Stimulated activated CD8-positive, alpha-beta memory T cell treated with anti-CD3 and anti-CD28 coated beads, Interleukin-4, amount 100 ng/mL, for 4 hours (primary cell): ENCODE measurements at places on chromosomes 1 and 21.

DNA sequence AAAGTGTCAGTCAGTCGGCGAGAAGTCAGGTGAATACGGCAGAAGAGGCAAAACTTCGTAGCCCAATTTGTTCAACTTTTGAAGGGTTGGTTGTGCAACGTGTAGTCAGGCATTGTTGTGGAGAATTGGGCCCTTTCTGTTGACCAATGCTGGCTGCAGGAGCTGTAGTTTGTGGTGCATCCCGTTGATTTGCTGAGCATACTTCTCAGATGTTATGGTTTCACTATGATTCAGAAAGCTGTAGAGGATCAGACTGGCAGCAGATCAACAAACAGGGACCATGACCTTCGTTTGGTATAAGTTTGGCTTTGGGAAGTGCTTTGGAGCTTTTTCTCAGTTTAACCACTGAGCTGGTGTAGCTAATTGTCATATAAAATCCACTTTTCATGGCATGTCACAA lies 190.2 kb upstream of the ADAMTS5 start:
- no peak for DNase-seq

DNA sequence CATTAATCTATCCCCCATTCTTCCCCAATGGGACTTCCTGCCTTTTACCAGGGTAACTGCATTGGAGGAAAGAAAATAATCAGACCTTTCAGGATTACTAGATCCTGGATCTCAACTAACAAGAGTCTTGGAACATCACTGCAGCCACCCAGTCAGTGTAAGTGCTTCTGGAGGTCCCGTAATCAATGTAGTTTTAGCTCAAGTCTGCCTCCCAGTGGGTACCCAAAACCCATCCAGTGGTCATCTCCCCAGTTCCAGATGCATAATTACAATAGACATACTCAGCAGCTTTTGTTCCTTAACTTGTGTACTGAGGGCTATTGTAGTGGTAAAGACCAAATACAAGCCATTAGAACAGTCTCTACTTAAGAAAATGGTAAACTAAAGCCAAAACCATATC lies 319.1 kb downstream of the GPATCH2 start:
- no peak for DNase-seq

GRCh38 chr1:102071451-102071850 lies 74.7 kb upstream of the OLFM3 start:
- no peak for DNase-seq

DNA sequence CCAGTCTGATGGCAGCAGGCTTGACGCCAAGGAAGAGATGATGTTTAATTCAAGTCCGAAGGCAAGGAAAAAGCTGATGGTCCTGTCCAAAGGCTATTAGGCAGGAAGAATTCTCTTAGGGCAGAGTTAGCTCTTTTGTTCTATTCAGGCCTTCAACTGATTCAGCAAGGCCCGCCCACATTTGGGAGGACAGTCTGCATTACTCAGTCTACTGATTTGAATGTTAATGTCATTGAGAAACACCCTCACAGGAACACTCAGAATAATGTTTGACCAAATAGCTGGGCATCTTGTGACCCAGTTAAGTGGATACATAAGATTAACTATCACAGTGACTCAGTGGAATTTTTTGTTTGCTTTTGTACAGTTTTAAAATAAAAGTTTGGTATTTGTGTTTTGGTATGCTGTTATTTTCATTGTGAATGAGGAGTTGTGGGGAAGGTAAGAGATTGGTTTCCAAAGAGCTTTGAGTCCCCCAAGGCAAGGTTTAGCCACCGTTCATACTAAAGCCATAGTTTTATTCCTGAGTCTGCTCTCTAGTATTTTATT lies 1.7 kb upstream of the ZNF691 start:
- DNase-seq, result no peak

- no peak for DNase-seq
Observed at GRCh38 chr1:198901266-198901665, 262.4 kb downstream of the PTPRC start.

- no peak for DNase-seq
Observed at GRCh38 chr1:66489972-66490601, 43.9 kb upstream of the SGIP1 start.

- no peak for DNase-seq
Observed at GRCh38 chr1:210445485-210445884, 116.8 kb downstream of the HHAT start.

DNA sequence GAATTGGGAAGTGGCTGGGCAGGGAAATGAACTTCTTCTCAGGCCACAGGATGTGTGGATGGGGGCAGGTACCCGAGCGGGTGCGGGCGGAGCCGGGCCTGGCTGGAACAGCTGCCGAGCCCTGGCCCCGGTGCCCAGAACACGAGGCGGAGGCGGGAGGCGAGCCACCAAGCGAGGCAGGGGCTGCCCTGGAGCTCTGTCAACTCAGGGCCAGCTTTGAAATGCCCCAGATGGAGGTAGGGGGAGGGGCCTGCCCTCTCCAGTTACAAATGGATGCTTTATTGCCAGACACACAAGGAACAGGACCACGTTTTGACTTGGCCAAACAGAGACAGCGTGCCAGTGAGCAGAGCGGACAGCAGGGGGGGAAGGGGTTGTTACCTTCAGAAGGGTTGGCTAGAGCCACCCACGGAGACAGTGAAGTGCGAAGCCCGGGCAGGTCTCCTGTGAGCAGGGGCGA lies 240.4 kb downstream of the SDCCAG8 start:
- no peak for DNase-seq

- DNase-seq, result no peak
Observed at GRCh38 chr1:203142124-203142523, 14.6 kb downstream of the ADORA1 start.

DNA sequence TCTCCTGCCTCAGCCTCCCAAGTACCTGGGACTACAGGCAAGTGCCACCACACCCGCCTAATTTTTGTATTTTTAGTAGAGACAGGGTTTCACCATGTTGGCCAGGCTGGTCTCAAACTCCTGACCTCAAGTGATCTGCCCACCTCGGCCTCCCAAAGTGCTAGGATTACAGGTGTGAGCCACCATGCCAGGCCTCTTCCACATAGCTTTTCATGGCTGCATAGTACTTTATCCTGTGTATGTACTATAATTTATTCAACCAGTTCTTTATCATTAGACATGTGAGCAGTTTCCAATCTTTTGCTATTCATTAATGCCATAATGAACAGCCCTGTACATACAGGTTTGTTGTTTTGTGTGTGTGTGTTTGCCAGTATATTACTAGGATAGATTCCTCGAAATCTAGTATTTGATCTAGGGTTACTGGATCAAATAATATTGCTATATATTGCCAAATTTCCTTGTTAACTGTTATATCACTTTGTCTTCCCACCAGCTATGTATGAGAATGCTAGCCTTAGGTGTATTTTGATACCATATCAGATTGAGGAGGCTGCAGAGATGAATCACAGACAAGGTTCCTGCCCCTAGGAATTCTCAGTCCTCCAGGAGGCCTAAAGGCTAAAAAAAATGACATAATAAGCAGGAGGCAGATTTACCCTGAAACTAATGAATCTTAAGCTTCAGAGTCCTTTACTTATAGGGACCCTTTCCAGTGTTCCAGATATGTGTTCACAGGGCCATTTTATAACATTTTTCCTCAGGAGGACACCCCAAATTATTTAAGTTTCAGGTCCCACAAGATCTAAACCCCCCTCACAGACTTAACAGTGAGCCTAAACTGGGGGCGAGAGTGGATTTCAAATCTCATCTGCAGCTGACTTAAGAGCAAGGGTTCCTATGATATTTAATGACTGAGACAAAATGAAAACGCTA lies 2.1 kb upstream of the PDIK1L start:
- no peak for DNase-seq

DNA sequence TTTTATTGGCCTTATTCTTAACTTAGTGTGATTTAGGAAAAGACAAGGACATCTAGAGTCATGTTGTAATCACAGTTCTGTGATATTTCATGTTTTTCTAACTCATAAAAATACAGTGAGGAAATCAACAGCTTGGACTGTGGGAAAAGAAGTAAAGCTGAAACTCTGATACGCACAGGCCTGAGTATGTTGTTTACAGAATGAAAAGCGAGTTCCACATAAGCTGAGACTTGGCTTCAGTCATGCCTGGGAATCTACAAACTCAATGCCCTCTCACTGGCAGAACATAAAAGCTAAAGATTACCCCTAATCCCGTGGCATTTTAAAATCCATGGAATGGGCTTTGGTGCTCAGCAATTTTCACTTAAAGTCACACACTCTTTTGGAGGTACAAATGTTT lies 23.6 kb upstream of the ATP5PO start:
- DNase-seq, result no peak

- DNase-seq, result no peak
Observed at GRCh38 chr1:10986525-10986890, 25.9 kb upstream of the TARDBP start.

DNA sequence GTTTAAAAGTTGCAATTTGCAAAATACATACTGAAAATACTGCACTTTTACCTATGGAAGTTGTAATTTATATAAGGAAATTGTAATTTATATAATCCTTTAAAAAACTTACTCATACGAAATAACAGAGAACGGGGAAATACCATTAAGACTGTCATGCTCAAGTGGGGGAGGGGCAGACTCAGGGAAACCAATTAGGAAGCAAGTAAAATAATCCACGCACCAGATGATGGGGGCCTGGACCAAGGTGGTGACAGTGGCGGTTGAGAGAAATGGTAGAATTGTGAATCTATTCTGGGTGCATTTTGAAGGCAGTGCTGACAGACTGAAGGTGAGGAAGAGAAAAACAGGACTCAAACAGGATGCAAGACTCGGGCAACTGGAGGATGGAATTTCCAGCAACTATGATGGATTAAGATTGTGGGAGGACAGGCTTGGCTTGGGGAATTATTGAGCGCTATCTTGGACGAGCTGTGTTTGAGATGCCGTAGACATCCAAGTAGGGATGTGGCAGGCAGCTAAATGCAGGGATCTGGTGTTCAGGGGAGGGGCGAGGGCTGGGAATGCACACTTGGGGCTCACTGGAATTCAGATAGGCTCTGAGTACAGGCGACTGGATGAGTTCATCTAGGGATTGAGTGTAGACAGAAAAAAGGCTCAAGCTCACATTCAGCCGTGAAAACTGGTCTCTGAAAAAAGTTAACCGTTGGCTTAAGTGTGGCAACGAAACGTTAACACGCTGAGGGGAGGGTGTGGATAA lies 977 bp downstream of the LCA5L start:
- DNase-seq, result no peak

DNA sequence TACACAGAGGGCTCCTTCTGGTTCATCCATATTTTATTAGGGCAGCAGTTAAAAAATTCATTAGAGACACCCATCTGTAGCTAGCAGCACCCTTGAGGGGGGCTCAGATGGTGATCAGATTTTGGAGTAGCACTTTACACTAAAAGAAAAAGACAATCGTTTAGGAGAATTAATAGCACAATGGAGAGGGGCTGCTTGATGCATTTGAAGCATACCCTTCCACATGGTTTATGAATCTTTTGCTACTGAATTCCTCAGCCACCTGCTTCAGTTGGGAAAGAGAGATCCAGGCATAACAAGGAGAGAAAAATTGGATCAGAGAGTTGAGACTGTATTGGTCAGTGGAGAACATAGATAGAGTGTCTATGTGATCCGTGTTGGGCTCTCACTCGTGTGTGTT lies 54.4 kb downstream of the DISC1 start:
- no peak for DNase-seq
